ENCODE measurements at places on chromosomes 1 and 21.

GRCh38 chr1:169196161-169196560 lies 89.7 kb downstream of the ATP1B1 start:
- no peak for DNase-seq

DNA sequence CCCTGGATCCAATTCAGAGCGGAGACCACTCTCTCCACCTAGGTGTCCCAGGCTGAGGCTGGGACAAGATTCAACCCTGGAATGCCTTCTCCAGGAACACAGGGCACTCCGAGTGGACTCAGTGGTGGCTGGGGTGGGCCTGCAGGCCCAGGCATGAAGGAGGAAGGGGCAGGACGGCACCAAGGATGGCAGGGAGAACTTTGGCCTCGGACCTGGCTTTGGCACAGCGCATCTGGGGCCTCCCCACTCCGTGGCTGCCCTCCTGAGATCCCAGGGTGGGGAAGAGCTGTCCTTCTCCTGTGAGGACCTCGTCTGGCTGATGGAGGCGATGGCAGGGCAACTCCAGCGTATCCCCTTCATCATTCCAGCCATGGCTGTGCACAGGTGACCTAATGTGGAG lies 35.6 kb downstream of the DHCR24 start:
- no peak for DNase-seq

- peak; percentile 79 for DNase-seq
These were observed 78.1 kb downstream of the DHRS3 start for GRCh38 chr1:12539705-12540579.

GRCh38 chr1:196607981-196608380 lies 259 bp downstream of the KCNT2 start:
- DNase-seq, result peak; percentile 12

DNA sequence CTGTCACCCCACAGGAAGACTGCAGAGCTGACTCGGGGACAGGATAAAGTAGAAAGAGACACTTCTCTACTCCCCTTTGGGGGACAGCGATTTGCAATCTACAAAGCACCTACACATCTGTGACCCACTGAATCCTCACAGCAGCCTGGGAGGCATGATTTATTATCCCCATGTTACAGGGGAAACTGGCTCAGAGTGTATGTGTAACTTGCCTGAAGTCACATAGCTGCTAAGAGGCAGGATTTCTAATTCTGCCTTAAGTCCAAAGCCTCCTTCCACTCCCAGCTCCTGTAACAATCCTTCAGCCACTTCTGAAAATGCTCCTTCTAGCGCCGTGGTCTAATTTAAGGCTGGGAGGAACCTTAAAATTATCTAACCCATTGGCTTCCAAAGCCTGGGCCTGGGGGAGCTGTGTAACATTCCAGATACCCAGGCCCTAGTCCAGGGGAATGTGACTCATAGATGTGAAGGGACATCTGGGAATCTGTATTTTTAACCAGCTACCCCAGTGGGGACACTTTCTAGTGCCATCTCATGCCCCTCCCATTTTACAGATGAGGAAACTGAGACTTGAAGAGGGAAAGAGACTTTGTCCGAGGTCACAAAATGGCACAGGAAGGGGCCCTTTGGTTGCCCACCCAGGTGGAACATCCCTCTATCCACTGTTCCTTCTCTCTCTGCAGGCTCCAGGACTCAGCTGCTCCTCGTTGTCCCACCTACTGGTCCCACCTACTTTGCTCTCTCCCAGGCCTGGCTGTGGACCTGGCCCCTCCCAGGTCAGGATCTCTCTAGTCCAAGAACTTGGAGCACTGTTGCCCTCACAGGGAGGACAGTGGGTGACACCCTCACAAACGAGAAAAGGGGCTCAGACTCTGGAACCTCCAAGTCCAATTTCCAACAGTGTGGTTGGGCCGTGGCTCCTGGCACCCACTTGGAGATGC lies 48.9 kb downstream of the AHDC1 start:
- no peak for DNase-seq

- DNase-seq, result peak; percentile 78
These were observed 81.5 kb upstream of the LYPLAL1 start for GRCh38 chr1:219092206-219092605.
